ENCODE measurements at places on chromosomes 4 and X.

DNA sequence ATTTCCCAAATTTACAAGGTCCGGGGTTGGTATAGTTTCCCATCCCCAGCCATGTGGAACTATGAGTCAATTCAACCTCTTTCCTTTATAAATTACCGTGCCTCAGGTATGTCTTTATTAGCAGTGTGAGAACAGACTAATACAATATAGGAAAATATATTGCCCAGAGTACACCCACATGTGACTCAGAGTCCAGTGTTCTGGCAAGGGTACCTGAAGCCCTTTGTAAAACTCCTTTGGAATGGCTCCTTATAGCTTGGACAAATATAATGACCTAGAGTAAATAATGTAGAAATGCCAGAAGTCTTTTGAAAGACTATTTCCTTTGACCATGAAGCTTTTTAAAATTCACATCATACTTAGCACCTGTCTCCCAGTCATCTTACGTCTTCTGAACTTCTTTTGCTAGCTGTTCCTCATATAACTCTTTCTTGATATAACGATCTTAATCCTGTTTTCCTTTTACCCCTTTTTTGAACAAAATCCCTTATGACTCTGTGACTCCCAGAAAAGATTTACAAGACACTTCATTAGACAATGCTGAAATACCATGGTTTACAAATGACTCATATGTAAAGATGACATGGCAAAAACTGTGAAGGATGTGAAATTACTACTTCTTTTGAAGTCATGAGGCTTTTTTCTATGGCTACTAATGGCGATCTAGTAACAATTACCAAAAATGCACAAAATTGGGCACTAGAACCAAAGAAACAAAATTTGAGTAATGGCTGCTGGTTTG, 408.9 kb downstream of the NAP1L3 start:
- no peak for DNase-seq

GRCh38 chr4:168864821-168865541, 145.1 kb downstream of the CBR4 start:
- no peak for DNase-seq

GRCh38 chrX:47232197-47232802, 509 bp upstream of the USP11 start:
- no peak for DNase-seq

- DNase-seq: no peak
These were observed 17.6 kb upstream of the GABRA4 start for GRCh38 chr4:47010912-47011446.

GRCh38 chr4:111556851-111557250, 588.4 kb upstream of the FAM241A start:
- no peak for DNase-seq

DNA sequence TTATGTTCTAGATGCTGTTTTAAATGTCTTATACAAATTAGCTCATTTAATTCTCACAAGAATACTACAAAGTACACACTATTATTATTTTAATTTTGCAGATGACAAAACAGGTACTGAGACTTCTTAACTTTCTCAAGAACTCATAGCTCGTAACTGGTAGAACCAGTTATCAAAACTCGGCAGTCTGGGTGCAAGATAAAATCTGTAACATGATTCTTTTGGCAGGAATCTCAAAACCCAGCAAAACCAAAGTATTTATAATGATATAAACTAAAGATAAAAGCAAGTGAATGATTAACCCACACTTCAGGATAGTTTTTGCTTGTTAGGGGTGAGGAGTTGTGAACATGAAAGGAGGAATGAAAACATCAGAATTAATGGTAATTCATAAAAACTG, 27.6 kb downstream of the CLNK start:
- no peak for DNase-seq
